H1 (cell line): ENCODE measurements at places on chromosomes 11 and 22.

DNA sequence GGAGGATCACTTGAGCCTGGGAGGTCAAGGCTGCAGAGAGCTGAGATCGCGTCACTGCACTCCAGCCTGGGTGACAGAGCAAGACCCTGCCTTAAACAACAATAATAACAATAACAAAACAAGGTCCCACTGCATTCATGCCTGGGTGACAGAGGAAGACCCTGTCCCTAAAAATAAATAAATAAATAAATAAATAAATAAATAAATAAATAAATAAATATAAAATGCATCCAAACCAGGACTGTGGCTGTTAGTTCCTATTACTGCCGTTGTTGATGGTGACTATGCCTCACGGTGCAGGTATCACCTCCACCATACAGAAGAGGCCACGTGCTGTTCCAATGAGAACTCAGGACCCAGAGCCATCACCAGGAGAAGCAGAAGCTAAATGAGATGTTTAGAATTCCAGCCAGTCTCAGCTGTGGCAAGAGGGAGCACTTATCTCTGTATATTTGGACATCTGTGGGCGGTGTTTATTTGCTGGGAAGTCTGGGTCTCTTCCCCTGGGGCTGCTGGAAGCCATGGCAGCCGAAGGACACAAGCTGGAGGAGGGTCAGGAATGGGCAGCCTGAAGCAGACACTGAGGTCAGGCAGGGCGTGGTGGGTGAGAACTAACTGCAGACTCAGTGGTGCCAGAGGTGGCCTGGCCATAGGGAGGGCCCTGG, 21.6 kb downstream of the C11orf86 start:
- no peak overlapping the region for H3K27ac ChIP-seq
- H3K36me3 ChIP-seq = no peaks in the 10 kb centered on the region
- H3K4me1 ChIP-seq = no peaks in the 10 kb centered on the region; the same call in 1 of the 2 replicates

DNA sequence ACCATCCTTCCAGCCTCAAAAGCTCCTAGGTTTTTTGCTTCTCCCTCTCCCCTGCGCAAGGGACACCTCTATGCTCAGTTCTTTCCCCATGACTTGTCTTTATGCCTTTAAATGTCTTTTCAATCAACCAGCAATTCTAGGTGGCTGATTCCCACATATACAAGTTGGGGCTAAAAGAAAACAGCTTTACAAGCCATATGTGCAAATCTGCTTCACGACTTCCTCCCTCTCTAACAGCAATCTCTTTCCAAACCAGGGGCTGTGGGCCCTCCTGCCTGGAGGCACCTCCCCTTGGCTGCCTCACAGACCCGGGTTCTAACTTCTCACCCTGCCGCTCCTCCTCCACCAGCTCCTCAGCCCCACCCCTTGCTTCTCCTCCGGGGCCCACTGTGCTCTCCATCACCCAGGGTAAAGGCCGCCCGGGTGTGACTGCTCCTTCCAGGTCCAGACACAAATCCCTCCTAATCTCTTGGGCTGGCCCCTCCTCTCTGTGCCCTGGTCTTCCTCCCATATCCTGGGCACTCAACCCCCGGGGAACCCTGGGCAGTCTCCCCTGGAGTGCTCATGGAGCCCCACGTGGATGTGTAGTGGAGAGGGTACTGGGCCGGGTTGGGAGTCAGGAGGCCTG, 14.1 kb downstream of the TMPRSS13 start:
- H3K4me3 ChIP-seq = no peak overlapping the region
- H3K36me3 ChIP-seq = no peaks in the 10 kb centered on the region
- no peak for DNase-seq
- no peaks in the 10 kb centered on the region; the same call in 1 of the 2 replicates for H3K4me1 ChIP-seq

DNA sequence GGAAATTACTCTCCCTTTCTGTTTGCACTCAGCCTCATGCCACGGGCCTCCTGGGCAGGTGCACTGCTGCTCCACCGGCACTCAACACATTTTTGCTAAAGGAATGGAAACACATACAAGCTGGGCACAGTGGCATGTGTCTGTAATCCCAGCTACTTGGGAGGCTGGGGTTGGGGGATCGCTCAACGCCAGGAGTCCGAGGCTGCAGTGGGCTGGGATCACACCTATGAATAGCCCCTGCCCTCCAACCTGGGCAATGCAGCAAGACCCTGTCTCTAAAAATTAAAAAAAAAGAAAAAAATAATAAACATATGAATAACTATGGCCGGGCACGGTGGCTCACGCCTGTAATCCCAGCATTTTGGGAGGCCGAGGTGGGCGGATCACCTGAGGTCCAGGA, 30.6 kb downstream of the RRP7A start:
- H3K27ac ChIP-seq = no peak overlapping the region
- no peak overlapping the region for H3K4me3 ChIP-seq
- no peak for DNase-seq
- H3K36me3 ChIP-seq = no peaks in the 10 kb centered on the region
- no peaks in the 10 kb centered on the region for H3K4me1 ChIP-seq
- H3K27me3 ChIP-seq = no peaks in the 10 kb centered on the region

GRCh38 chr11:115338476-115338875, 165.7 kb downstream of the CADM1 start:
- no peaks in the 10 kb centered on the region for H3K27me3 ChIP-seq
- H3K4me3 ChIP-seq = no peak overlapping the region
- no peak for DNase-seq
- no peak overlapping the region for H3K27ac ChIP-seq

DNA sequence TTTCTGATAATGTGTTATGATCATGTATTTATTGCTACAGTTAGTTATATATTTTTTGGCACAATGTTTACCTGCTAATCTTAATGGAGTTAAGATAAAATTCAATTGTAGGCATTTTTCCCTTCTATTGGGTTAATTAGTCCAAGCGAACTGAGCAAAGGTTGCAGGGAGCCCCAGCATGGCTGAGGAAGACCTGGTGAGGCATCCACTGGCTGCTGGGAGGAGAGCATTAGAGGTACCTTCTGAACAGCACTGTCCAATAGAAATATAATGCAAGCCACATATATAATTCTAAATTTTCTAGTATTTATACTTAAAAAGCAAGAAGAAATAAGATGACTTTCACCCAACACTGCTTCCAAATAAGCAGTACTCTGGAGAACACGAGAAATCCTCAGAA, 689 bp upstream of the TMEM126A start:
- no peaks in the 10 kb centered on the region for H3K27me3 ChIP-seq
- H3K27ac ChIP-seq = 0 out of 2 replicates have a peak overlapping the region, but pooled peaks have one; percentile 66
- H3K4me3 ChIP-seq = peak overlapping the region; percentile 65; the same call in 1 of the 2 replicates
- H3K4me1 ChIP-seq = no peaks in the 10 kb centered on the region; the same call in 1 of the 2 replicates

- no peak overlapping the region for H3K4me3 ChIP-seq
- H3K4me1 ChIP-seq = no peaks in the 10 kb centered on the region
- H3K36me3 ChIP-seq = no peaks in the 10 kb centered on the region
- DNase-seq = no peak
- H3K27me3 ChIP-seq = no peaks in the 10 kb centered on the region
- no peak overlapping the region for H3K27ac ChIP-seq
Observed at GRCh38 chr11:106827687-106828086, 190.6 kb downstream of the GUCY1A2 start.

DNA sequence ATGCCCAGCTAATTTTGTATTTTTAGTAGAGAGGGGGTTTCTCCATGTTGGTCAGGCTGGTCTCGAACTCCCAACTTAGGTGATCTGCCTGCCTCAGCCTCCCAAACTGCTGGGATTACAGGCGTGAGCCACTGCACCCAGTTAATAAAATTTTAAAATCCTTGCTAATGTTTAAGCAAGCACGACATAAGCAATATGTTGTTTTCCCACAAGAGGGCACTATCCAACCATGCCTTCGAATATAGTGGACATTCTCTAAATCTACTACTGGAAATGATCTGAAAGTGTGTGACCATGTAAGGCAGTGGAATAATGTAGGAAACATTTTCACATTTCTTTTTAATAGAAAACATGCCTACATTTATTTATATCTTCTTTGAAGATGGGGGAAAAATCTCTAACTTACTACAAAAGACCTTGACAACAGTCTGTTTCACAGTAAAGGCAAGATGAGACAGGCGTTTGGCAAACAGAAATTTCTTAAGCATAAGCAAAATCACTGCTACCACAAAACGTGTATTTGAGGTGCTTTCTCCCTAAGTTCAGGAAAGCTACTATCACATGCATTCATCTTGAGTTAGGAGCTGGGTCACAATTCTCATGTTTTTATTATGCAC, 38.2 kb downstream of the PITPNB start:
- H3K27me3 ChIP-seq = no peaks in the 10 kb centered on the region
- H3K27ac ChIP-seq = no peak overlapping the region
- DNase-seq = no peak

DNA sequence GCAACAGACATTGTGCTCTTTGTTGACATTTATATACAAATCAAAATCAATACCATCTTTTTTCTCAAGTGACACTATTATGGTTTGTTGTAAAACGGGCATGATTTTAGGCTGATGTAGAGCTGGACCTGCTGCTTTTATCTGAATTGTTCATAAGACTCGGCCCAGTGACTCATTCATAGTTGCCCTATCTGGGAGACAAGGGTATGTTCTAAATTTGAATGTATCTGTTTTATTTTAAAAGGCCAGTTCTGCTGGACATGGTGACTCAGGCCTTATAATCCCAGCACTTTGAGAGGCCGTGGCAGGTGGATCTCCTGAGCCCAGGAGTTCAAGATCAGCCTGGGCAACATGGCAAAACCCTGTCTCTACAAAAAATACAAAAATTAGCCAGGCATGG, 39.3 kb downstream of the CEP295 start:
- H3K27me3 ChIP-seq = no peaks in the 10 kb centered on the region
- H3K4me3 ChIP-seq = no peak overlapping the region
- no peaks in the 10 kb centered on the region for H3K4me1 ChIP-seq
- no peak overlapping the region for H3K27ac ChIP-seq
- no peak for DNase-seq
- H3K36me3 ChIP-seq = peaks cover 59% of the 10 kb centered on the region

DNA sequence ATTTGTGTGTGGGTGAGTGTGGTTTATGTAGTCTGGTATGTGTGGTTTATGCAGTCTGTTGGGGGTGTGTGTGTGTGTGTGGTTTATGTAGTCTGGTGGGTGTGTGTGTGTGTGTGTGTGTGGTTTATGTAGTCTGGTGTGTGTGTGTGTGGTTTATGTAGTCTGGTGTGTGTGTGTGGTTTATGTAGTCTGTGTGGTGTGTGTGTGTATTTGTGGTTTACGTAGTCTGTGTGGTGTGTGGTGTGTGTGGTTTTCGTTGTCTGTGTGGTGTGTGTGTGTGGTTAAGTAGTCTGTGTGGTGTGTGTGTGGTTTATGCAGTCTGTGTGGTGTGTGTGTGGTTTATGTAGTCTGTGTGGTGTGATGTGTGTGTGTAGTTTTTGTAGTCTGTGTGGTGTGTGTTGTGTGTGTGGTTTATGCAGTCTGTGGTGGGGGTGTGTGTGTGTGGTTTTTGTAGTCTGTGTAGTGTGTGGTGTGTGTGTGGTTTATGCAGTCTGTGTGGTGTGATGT, 26.2 kb upstream of the PARVG start:
- H3K4me3 ChIP-seq = no peak overlapping the region
- DNase-seq = no peak
- H3K27ac ChIP-seq = no peak overlapping the region
- H3K27me3 ChIP-seq = no peaks in the 10 kb centered on the region

DNA sequence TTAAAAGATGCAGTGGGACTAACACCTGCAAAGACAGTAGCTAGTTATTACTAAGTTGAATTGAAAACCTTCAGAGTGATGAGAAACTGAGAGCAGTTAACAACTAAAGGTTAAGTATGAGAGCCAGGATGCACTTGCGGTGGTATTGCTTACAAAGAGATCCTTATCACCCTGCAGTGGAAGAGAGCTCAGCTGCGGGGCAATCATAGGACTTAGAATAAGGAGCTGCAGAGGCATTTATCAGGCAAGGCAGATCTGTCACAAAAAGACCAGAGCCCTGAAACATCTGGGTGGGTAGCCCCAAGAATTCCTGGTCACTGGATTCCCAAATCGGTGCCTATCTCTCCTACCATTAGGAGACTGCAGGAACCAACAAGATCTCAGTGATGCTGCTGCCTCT, 34.3 kb upstream of the CFAP300 start:
- DNase-seq = no peak
- no peaks in the 10 kb centered on the region for H3K36me3 ChIP-seq
- no peaks in the 10 kb centered on the region for H3K4me1 ChIP-seq
- no peaks in the 10 kb centered on the region for H3K27me3 ChIP-seq
- no peak overlapping the region for H3K27ac ChIP-seq

- H3K4me1 ChIP-seq = no peaks in the 10 kb centered on the region
- H3K36me3 ChIP-seq = no peaks in the 10 kb centered on the region
- no peaks in the 10 kb centered on the region for H3K27me3 ChIP-seq
- H3K27ac ChIP-seq = no peak overlapping the region
Observed at GRCh38 chr11:6142936-6143335, 27.2 kb downstream of the OR52B2 start.

DNA sequence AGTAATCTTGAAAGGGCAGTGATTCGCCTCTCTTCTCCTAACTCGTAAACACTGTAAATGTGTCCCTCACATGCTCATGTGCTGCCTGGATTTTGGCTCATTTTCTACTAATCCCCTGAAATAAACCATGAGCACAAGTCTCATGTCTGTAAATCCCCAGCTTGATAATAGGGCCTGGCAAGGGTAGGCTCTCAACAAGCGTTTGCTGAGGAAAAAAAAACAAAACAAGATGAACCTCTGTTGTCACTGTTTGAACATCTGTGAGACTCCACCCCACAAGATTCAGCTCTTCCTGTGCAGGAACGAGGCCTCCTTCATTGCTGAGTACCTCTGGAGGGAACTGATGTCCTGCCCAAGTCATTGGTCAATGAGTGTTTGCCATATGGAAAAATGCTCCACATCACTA, 4.5 kb upstream of the CYB5R2 start:
- no peak overlapping the region for H3K27ac ChIP-seq
- H3K4me3 ChIP-seq = no peak overlapping the region
- no peaks in the 10 kb centered on the region for H3K36me3 ChIP-seq
- peaks cover 10% of the 10 kb centered on the region for H3K4me1 ChIP-seq
- no peak for DNase-seq
- H3K27me3 ChIP-seq = no peaks in the 10 kb centered on the region

DNA sequence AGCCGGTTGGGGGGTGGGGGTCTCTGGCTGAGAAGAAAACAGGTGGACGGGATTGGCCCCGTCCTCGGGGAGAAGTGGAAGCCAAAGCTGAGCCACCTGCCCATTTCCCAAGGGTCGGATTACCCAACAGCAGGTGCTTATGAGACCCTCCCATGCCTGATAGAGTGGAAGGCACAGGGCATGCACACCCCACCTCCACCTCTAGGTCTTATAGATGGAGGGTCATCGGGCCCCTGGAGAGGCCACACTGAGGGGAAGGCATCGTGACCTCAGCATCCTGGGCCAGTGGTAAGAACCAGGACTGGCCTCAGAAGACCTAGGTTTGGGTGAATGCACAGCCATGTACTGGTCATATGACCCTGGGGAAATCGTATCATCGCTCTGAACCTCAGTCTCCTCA, 85.9 kb downstream of the BUD13 start:
- H3K4me1 ChIP-seq = peaks cover 17% of the 10 kb centered on the region
- no peaks in the 10 kb centered on the region for H3K27me3 ChIP-seq
- H3K4me3 ChIP-seq = peak overlapping the region; percentile 50; the same call in 1 of the 2 replicates
- no peaks in the 10 kb centered on the region for H3K36me3 ChIP-seq

GRCh38 chr11:95252586-95252985, 21.6 kb upstream of the SESN3 start:
- no peaks in the 10 kb centered on the region for H3K27me3 ChIP-seq
- no peak overlapping the region for H3K4me3 ChIP-seq
- no peak for DNase-seq
- H3K27ac ChIP-seq = no peak overlapping the region
